ENCODE measurements at places on chromosomes 2 and 18.

GRCh38 chr2:121388371-121388770, 103.4 kb upstream of the TFCP2L1 start:
- DNase-seq: no peak

DNA sequence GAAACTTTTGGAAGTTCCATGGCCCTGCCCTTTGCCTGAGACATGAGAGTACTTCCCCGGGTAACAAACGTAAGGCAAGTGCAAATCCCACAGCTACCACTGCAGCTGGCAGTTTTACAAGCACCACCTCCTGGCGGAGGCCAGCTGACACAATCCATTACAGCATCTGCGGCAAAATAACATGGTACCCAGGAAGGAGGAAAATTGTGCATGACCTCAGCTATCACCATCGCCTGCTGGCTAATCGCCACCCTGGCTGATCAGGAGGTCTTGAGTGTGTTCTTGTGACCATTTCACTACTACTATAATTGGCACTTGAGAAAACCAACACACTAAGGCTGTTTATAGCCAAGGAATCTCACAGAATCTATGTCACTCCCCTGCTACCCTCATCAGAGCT, 71.7 kb upstream of the SERPINE2 start:
- DNase-seq: no peak

DNA sequence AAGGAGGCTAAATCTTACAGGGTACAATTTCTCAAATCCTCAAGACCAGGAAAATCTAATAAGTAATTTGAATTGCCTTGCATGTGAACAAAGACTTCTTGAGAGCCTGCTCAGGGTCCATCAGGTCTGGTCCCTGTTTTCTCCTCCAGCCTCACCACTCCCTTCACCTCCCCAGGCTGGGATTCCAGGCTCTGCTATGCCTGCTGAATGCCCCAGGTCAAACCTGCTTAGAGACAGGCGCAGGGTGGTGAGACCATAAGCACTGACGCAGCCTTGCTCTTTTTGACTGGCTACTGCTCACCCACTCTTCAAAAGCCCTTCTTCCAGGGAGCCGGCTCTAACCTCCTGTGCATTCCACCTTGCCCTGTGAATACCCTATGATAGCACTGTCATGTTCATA, 356.4 kb upstream of the ACVR2A start:
- no peak for DNase-seq

DNA sequence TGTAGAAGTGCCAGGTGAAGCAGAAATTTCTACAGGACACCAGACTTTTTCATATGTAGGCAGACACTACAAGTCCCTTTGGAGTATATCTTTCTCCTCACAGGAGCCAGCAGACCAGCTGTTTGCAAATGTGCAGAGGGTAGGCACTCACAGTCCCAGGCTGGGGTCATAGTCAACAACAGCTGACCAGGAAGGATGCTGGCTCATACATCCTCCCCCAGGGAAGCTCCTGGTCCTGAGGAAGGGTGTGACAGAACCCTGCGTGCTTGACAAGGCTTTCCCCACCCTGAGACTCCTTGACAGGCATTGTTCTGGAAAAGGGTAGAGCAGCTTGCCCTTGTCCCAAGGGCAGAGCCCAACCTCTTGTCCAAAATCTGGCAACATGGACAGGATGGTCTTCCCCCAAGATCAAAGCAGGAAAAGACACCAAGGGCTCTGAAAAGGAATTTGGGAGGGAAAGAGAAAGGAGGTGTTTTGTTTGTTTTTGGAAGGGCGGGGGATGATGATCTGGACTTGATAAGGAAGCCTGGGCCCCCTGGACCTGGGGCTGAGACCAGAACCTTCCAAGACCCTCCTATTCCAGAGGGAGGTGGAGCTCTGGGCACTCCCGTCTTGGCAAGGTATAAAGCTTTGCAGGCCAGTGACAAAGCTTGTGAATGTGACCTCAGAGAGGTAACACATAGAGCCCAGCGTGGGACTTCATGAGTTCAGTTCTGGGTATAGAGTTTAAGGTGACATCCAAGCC, 87.1 kb downstream of the GFPT1 start:
- no peak for DNase-seq

DNA sequence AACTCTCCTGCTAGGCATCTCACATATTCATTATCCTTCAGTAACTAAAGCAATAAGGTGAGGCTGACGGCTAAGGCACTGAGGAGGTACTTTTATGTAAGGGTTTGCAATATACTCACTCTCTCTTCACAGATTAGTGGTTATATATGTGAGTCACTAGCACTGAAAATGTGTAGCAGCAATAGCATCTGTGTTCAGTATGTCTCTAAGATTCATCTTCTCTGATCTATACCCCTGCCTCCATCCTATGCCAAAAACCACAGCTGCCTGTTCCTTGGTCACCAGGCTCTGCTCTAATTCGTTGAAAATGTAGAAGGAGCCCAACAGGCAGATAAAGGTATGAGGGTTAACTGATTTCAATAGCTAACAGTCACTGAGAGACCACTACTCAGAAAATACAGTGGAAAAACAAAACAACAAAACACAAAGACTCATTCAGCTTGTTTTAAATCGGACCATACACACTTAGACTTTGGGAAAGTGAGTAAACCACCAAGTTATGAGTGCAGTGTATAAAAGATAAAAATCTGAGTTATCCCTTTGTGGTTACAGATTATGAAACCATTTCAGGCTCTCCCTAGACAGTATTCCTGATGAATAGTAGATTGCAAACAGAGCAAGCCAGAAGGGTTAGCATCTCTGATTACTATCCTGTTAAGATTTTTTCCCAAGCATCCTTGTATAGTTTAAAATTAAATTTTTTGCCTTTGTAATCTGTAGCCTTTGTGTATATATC, 75.3 kb upstream of the CYP26B1 start:
- DNase-seq: peak; percentile 94

- no peak for DNase-seq
Observed at GRCh38 chr2:148052687-148053086, 31.8 kb downstream of the MBD5 start.

DNA sequence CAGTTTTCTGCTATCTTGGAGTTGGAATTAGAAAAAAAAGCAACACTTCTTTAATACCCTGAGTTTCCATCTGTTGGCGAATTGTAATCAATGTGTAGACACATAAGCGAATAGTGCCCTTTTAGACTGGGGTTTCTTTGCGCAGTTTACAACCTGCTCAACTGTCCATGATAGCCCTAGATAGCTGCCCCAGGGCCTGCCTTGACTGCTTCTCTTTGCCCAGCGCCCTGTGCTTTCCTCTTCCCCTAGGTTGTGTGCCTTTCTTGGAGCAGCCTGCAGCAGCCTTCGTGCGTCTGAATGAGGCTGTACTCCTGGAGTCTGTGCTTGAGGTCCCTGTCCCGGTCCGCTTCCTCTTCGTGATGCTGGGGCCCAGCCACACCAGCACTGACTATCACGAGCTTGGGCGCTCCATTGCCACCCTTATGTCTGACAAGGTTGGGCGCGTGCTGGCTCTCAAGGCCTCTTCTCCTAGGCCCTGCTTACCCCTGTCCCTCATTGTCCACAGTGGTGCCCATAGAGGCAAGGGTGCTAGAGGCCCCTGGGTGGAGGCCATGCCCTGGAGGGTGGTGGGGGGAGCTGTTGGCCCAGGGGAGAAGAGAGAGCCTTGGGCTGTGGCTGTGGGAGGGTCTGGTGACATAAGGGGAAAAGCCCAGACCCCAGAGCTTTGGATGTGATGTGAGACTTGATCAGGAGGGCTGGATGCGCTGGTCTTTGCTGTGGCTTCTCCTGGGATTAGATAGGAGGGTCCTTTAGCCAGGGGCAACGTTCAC, 6.9 kb downstream of the SLC4A3 start:
- DNase-seq: no peak

- DNase-seq: peak; percentile 77
Observed at GRCh38 chr2:54015798-54016699, 45.3 kb upstream of the PSME4 start.

- DNase-seq: peak; percentile 81
Observed at GRCh38 chr2:196274387-196274809, 103.0 kb upstream of the STK17B start.

DNA sequence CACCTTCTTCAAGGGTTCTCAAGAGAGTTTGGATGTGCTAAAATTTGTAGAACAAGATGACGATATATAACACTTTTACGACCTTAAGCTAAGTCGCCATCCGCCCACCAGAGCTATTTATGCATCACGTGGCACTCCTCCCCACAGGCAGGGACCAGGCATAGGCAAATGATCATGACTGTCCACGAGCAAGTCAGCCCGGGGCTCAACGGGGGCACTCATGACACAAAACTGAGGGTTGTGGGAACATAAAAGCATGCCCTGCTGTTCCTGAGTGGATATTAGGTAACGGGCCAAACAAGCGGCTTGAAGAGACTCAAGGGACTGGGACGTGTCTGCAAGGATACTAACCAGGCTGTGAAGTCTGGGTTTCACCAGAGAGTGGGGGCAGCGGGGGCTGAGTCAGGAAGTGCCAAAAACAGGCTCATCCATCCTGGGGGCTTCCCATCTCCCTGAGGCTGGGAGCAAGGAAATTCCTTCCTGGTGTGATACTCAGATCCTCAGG, 58.1 kb downstream of the FAM178B start:
- DNase-seq: no peak

DNA sequence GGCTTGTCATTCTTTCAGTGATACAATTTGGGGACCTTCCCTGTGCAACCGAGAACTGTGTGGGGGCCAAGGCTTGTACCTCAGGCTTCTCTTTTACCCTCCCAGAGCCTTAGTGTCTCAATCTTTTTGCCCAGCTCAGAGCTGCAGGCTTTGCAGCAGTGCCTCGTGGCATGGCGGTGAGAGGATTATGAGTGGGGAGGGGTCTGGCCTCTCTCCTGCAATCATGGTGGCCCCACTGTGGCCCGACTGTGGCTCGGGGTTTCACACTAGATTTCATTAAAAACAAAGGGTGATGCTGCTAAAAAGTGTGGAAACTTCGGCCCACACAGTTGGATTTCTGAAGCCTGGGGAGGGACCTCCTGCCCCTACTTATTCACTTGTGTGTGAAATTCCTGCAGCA, 75.5 kb downstream of the CAPN13 start:
- DNase-seq: no peak

All from fibroblast of upper back skin (primary cell).